Kidney epithelial cell (primary cell): ENCODE measurements at places on chromosomes 6 and 20.

- no peak for DNase-seq
Observed at GRCh38 chr20:6269168-6269873, 146.5 kb upstream of the FERMT1 start.

- DNase-seq, result no peak
Observed at GRCh38 chr6:115908906-115909559, 151.7 kb downstream of the FRK start.

- peak; percentile 48 for DNase-seq
Observed at GRCh38 chr6:151179321-151179720, 60.4 kb upstream of the AKAP12 start.

GRCh38 chr6:169881976-169882375 lies 130.6 kb downstream of the ERMARD start:
- no peak for DNase-seq

DNA sequence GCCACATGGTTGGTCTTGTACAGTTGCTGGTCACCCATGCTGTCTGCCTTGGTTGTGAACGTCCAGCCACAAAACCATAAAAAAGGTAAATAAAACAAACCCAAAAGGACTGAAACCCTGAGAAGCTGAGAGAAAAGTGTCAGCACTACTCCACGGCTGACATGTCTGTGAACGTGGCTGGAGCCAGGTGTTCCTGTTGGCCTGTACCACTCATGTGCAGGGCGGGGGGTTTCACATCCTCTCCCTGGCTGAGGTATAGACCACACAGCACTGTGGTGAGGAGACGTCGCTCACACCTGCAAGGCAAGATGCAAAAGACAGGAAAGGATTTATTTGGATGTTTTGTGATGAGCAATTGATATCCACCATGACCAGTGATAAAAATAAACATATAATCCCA lies 51.9 kb upstream of the MRPS10 start:
- DNase-seq, result no peak

DNA sequence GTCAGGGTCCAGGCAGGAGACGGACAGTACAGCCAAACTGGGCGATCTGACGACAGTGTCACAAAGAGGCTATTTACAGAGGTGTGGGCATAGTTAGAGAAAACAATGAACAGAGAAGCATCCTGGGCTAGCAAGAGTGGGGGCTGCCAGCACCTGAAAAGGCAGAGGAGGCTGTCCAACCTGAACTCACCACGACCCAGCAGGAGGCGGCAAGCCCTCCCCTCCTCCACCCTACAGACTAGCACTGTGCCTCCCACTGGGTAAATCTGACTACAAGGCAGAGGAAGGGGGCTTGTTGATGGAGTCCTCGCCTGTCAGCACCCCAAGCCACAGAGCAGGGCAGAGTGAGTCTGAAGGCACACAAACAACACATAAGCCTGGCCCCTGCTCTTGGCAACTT lies 52.8 kb upstream of the CDYL start:
- no peak for DNase-seq

DNA sequence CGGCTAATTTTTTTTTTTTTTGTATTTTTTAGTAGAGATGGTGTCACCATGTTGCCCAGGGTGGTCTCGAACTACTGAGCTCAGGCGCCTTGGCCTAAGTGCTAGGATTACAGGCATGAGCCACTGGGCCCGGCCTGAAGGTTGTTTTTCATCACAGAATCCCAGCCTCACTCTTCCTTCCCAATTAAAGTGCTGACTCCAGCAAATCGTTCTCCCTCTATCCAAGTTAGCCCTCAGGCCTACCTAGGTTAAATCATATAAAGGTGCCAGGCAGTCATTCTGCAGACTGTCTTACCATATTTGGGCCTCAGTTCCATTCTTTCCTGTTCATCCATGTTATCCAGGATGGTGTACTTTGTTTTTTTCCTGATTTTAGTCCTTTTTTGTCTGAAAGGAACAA lies 56.4 kb downstream of the ALDH5A1 start:
- DNase-seq, result no peak

- DNase-seq, result no peak
Observed at GRCh38 chr20:1685304-1686052, 27.9 kb upstream of the SIRPG start.

- no peak for DNase-seq
Observed at GRCh38 chr20:46056970-46057855, 28.2 kb downstream of the SLC12A5 start.

DNA sequence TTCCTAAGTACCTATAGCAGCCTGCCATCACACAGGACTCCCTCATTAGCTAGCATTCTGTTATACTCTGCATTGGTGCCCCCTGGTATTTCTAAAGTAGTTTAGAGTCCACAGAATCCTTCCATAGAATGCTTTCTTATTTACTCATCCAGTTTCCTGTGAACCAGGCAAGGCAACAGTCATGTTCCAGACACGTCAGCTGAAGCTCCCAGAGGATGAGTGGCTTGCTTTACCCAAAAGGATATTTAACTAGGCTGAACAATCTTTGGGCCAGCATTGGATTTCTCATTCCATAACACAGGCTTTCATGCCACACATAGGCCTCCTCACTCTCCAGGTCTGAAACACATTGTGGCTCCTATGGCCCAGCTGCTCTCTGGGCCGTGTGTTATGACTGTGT lies 203.8 kb upstream of the MAP3K7 start:
- DNase-seq, result no peak

GRCh38 chr20:10508468-10509251 lies 73.6 kb downstream of the SLX4IP start:
- no peak for DNase-seq

DNA sequence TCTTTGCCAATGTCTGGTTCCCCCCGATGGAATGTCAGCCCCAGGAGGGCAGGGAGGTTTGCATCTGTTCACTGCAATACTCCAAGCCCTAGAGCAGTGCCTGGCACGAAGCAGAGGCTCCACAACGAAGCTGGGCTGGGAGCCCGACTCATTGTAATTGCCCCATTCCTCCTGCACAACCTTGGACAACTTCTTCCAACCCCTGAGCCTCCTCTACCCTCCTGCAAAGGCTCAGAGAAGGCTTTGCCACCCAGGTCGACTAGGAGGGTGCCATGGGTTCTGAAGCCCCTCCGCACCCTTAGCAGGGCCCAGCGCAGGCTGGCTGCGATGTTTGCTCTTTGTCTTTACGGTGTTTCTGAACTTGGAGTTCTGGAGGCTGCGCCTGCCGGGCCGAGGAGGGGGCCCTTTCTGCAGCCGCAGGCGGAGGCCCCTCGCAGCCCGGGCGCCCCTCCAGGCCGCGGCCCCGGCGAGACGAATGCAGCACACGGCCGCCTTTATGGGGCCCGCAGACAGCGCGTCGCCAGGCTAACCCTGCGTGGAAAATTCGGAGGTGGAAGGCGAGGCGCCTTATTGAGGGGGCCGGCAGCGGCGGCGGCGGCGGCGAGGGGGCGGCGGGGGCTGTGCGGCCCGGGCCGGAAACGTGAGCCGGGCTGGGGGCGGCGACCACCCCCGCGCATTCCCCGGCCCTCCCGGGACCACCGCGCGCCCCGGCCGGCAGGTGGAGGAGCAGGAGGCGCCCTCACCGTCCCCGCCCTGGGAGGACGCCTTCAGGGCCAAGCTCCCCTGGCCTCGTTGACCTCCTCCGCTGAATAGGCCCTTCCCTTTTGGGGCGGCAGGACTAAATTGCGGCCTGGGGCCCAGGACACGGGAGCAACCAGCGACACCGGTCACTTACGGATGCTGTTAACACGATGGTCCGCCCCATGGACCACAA lies 27.0 kb downstream of the SNAI1 start:
- DNase-seq, result no peak

GRCh38 chr6:167786853-167787675 lies 39.6 kb upstream of the AFDN start:
- no peak for DNase-seq

GRCh38 chr6:149184523-149184922 lies 133.0 kb upstream of the TAB2 start:
- DNase-seq, result no peak

- DNase-seq, result no peak
Observed at GRCh38 chr20:5402903-5403531, 86.3 kb upstream of the PROKR2 start.

GRCh38 chr6:1984346-1984994 lies 260.9 kb downstream of the GMDS start:
- no peak for DNase-seq

DNA sequence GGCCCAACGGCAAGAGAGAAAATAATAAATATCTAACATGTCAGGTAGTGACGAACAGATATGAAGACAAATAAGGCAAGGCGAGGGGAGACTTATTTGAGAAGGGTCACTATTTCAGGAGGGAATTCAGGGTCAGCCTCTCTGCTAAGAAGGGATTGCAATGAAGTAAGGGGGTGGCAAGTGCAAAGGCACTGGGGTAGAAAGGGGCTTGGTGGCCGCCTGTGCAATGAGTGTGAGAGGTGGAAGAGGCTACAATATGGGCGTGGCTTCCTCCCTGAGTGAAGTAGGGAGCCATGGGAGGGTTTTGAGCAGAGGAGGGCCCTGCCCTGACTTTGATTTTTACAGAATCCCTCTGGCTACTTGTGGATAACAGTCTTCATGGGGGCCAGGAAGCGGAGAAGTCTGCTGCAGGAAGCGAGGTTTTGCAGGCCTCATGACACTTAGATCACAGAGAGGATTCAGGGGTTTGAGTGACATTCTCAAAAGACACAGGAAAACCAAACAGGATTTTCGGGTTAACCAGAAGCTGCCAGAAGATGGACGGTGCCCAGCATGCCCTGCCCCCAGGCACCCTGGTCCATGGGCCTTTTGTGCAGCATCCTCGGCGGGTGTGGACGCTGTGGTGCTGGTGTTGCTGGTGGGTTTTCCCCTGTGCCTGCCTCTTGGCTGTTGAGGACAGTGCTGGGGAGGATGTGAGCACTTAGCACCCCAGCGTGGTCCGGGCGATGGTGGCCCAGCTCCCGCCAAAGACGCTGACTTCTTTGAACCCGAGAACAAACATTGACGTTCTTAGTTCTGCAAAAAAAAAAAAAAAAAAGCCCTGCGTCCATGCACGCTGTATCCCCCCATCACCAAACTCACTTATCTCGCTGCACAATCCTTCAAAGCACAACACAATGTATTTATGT lies 124.2 kb upstream of the PTPN1 start:
- no peak for DNase-seq

- no peak for DNase-seq
Observed at GRCh38 chr6:79710127-79710526, 79.0 kb downstream of the SH3BGRL2 start.

- DNase-seq, result no peak
Observed at GRCh38 chr6:69622230-69622629, 174.6 kb downstream of the LMBRD1 start.

DNA sequence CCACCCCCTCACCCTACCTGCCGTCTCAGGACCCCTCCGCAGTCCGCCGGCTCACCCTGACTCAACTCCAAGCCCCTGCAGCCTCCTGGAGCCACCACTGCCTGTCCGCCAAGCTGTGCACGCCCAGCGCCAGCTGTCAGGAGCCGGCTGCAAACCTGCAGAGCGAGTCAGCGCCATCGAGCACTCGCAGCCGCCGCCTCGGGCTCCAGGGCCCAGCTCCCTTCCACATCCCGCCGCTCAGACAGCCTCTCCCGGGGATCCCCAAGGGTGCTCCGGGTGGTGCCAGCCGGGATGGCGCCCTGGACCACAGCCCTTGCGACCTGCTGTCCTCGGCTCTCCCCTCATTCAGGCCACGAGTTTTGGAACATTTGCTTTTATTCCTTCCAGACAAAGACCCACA lies 4.3 kb downstream of the TNNC2 start:
- no peak for DNase-seq

GRCh38 chr6:3997177-3997770 lies 81.7 kb downstream of the FAM217A start:
- no peak for DNase-seq

DNA sequence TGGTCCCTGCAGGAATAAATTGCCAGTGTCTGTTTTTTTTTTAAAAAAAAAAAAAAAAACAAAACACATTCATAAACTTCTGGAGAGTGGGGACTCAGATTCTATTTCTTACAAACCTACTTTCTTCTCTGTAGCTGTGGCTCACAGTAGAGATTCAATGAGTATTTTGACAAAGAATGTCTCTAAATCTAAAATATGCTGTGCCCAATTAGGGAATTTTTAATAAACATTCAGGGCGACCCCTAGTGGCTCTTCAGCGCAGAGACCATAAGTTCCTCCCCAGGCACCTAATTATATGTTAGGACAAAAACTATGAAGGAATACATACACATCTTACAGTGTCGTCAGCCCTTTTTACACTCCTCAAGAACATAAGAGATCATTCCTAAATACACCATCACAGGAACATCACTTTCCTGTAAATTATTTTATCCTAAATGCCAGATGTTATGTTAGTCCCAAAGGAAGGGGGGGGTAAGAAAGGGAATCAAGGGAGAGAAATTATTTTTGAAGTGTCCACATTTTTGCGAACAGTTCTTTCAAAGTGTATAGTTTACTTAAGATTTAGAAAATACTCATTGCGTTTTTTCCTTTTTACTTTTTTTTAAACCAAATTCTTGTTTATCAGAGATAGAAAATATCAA lies 21.8 kb upstream of the NAA20 start:
- no peak for DNase-seq

DNA sequence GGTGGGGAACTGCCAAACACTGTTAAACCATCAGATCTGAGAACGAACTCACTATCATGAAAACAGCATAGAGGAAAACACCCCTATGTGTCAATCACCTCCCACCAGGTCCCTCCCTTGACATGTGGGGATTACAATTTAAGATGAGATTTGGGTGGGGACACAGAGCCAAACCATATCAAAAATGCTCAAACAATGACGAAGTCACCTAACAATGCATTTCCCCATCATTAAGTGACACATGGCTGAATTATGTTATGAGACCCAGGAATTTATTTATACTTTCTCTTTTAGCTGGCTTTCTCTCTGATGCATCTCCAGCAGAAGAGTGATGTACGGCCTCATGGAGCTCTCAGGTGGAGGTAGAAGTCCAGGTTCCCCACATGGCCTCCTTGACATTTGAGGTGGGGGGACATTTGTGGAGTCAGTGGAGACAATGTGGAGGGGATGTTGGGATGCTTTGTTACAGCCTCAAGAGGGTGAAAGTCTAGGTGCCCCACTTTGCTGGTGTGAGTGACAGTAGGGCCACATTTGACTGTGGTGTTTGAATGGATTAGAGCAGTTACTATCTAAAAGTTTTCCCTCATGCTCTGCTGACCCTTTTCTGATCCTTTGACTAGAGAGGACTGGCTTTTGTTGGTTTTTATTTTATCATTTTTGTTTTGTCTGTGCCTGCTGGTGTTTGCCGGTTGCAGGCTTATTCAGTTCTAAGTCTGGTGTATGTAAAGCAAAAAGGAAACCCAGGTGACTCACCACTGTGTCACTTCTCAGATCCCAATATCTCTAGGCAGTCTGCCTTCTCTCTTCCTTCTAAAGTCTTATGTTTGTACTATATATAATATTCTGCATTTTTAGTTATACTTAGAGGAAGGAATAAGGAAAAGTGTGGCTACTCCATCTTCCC lies 18.5 kb upstream of the DCBLD1 start:
- no peak for DNase-seq

DNA sequence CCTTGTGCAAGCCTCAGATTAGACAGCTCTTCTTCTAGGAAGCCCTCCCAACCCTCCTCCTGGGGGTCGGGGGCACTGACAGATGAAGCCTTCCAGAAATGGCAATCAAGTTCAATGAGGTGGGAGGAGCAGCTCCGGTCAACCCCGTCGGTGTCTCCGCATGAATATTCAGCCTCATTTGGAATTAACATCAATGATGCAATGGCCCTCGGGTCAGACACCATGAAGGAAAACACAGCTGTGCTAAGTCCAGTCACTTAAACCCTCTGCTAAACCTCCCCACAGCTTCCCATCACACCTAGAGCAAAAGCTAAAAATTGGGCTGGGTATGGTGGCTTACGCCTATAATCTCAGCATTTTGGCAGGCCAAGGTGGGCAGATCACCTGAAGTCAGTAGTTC lies 36.5 kb downstream of the ZNF217 start:
- DNase-seq, result no peak
